H9 (cell line): ENCODE measurements at places on chromosomes 12 and 14. TPM values are rescaled to one million over a fixed set of nuclear protein-coding genes. Genes with fewer than 3 reads are reported as not detected.
A peak's percentile ranks its signal among the peaks of the same experiment; 100 is the strongest.

- peaks cover 8% of the 10 kb centered on the region; the same call in 1 of the 2 replicates for H3K4me1 ChIP-seq
- H3K36me3 ChIP-seq = no peaks in the 10 kb centered on the region; the same call in 1 of the 3 replicates
- no peak overlapping the region for H3K27ac ChIP-seq
- DNase-seq = no peak
Measured at GRCh38 chr14:89845346-89845745, 109.2 kb downstream of the EFCAB11 start.

- H3K36me3 ChIP-seq = no peaks in the 10 kb centered on the region
- no peaks in the 10 kb centered on the region for H3K4me1 ChIP-seq
- H3K27ac ChIP-seq = no peak overlapping the region
- no peak overlapping the region for H3K4me3 ChIP-seq
- DNase-seq = no peak
- H3K27me3 ChIP-seq = no peaks in the 10 kb centered on the region
Measured at GRCh38 chr12:130685850-130686249, 30.2 kb downstream of the RIMBP2 start.

GRCh38 chr14:100051103-100051502 is 14.1 kb upstream of the EVL start:
- H3K36me3 ChIP-seq = no peaks in the 10 kb centered on the region
- no peaks in the 10 kb centered on the region for H3K4me1 ChIP-seq
- no peak overlapping the region for H3K27ac ChIP-seq
- H3K27me3 ChIP-seq = no peaks in the 10 kb centered on the region
- no peak overlapping the region for H3K4me3 ChIP-seq

DNA sequence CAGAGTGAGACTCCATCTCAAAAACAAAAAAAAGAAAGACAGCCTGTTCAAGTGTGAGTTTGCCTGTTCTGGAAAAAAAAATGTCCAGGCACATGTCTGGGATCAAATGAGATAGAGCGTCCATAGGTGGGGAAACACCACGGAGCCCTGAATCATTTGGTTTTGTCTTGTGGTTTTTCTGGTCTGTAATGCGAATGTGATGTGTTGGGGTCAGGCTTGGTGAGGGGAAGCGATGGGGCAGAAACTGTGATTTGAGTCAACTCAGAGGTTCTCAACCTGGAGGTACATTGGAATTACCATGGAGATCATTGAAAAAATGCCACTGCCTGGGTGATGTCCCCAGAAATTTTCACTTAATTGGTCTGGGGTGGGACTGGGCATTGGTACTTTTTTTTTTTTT is 183.9 kb upstream of the PWP1 start:
- no peaks in the 10 kb centered on the region; the same call in 1 of the 2 replicates for H3K4me1 ChIP-seq
- DNase-seq = no peak
- 0 out of 3 replicates have a peak, but pooled peaks cover 1% of the 10 kb centered on the region for H3K36me3 ChIP-seq
- no peak overlapping the region for H3K4me3 ChIP-seq
- H3K27me3 ChIP-seq = no peaks in the 10 kb centered on the region

CMKLR1 gene
- 0.66 and 0.83 TPM in 2 replicates for total RNA-seq

DNA sequence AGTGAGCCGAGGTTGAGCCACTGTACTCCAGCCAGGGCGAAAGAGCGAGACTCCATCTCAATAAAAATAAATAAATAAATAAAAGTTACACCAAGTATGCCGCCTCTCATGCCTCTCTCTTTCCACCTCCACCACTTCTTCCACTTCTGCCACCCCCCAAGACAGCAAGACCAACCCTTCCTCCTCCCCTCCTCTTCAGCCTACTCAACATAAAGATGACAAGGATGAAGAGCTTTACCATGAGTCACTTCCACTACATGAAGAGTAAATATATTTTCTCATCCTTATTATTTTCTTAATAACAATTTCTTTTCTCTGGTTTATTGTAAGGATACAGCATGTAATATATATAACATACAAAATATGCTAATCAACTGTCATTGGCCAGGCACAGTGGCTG is 3.6 kb upstream of the TMED2 start:
- H3K36me3 ChIP-seq = peaks cover 8% of the 10 kb centered on the region
- no peaks in the 10 kb centered on the region for H3K27me3 ChIP-seq
- no peak overlapping the region for H3K4me3 ChIP-seq
- H3K4me1 ChIP-seq = no peaks in the 10 kb centered on the region
- DNase-seq = no peak
- no peak overlapping the region for H3K27ac ChIP-seq

SDR39U1 gene
- 56.2 and 65.0 TPM in 2 replicates for total RNA-seq

DNA sequence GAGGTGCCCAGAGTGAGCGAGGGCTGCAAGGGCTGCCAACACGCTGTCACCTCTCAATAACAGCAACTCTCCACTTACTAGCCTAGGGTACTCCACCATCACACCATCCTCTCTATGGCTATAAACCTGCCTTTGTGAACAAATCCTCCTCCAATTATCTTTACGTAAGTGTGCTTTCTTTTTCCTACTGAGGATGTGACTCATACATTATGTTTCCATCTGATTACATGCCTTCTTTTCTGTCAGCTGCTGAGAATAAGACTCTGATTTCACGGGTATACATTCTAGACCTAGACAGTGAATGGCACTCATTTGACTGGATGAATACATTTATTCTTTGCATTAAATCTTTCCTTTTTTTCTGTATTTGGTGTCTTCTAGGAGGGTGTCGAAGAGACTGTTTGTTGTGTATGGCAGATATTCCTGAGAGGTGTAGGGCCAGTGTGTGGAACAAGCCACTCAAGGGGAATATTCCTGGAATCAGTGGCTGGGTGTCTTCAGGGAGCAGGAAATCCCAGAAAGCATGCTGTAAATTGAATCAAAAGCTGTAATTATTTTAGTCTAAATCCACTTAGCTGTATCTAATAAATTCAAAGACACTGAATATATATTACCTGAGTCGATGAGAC is 327.3 kb upstream of the TMTC1 start:
- no peak overlapping the region for H3K27ac ChIP-seq
- no peaks in the 10 kb centered on the region for H3K4me1 ChIP-seq
- peaks cover 14% of the 10 kb centered on the region for H3K36me3 ChIP-seq
- H3K4me3 ChIP-seq = no peak overlapping the region
- no peaks in the 10 kb centered on the region for H3K27me3 ChIP-seq

IGF1 gene
- not detected in 2 replicates for total RNA-seq

GRCh38 chr14:20682127-20682434 is 2.3 kb upstream of the RNASE4 start:
- DNase-seq = no peak
- H3K36me3 ChIP-seq = no peaks in the 10 kb centered on the region
- H3K4me3 ChIP-seq = no peak overlapping the region
- peak overlapping the region; percentile 30 for H3K27ac ChIP-seq
- no peaks in the 10 kb centered on the region for H3K27me3 ChIP-seq
- no peaks in the 10 kb centered on the region for H3K4me1 ChIP-seq

DNA sequence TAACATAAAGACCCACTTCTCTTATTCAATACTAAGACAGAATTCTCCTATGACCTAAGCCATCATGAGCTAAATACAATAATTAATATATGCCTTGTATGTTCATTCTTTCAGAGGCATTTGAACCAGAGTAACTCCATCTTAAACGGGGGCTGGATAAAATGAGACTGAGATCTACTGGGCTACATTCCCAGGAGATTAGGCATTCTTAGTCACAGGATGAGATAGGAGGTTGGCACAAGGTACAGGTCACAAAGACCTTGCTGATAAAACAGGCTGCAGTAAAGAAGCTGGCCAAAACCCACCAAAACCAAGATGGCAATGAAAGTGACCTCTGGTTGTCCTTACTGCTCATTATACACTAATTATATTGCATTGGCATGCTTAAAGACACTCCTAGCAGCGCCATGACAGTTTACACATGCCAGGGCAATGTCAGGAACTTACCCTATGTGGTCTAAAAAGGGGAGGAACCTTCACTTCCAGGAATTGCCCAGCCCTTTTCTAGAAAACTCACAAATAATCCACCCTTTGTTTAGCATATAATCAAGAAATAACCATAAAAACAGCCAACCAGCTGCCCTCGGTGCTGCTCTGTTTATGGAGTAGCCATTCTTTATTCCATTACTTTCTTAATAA is 260.7 kb downstream of the SSPN start:
- H3K4me1 ChIP-seq = no peaks in the 10 kb centered on the region
- no peak overlapping the region for H3K27ac ChIP-seq
- no peak for DNase-seq
- no peak overlapping the region for H3K4me3 ChIP-seq
- no peaks in the 10 kb centered on the region for H3K27me3 ChIP-seq

DNA sequence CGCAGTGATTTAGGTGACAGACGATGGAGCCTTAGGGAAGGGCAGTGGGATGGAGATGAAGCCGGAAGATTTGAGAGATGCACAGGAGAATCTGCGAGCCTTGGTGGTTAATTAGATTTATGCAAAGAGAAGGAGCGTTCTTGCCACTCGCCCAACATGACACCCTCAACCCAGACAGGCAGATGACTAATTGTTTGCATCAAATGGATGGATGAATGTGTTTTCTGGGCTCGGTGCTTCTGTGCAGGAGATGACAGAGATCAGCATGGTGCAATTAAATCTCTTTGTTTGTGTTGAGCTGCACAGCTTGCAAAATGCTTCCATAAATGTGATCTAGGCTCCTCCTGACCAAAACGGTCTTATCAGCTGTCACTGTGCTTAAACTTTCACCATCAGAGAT is 202.3 kb upstream of the PRMT8 start:
- no peak for DNase-seq
- H3K36me3 ChIP-seq = no peaks in the 10 kb centered on the region
- H3K4me3 ChIP-seq = no peak overlapping the region
- H3K4me1 ChIP-seq = no peaks in the 10 kb centered on the region
- no peaks in the 10 kb centered on the region for H3K27me3 ChIP-seq

NUP107 gene
- total RNA-seq = 142 and 147 TPM in 2 replicates

DNA sequence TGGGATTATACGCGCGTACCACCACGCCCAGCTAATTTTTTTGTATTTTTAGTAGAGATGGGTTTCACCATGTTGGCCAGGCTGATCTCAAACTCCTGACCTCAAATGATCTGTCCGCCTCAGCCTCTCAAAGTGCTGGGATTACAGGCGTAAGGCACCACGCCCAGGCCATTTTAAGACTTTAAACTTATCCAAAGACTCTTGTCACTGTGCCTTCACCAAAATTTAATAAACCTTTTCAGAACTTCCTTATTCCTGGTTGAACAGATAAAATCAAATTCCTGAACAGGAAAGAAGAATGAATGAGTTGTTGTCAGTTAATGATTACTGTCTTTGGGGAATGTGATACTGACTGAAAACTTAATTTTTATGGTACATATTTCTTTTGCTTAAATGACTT is 37.8 kb downstream of the GIT2 start:
- no peaks in the 10 kb centered on the region for H3K4me1 ChIP-seq
- H3K4me3 ChIP-seq = no peak overlapping the region
- H3K36me3 ChIP-seq = peaks cover 42% of the 10 kb centered on the region
- H3K27me3 ChIP-seq = no peaks in the 10 kb centered on the region

GRCh38 chr12:116703214-116703795 is 34.6 kb downstream of the SPRING1 start:
- no peaks in the 10 kb centered on the region for H3K27me3 ChIP-seq
- H3K27ac ChIP-seq = no peak overlapping the region
- peak; percentile 88 for DNase-seq
- no peak overlapping the region for H3K4me3 ChIP-seq
- no peaks in the 10 kb centered on the region for H3K36me3 ChIP-seq

P2RX2 gene
- total RNA-seq = 1.8 and 2.2 TPM in 2 replicates

GRCh38 chr12:4273652-4274395 is at the start of gene CCND2:
Gene CCND2, plus strand, starts transcription at chr12:4273762. Its CDS starts 279 bp downstream, at chr12:4274041.
- H3K27ac ChIP-seq = no peak within 1 kb of the TSS
- peaks cover 6% of the 10 kb centered on the region; the same call in 1 of the 2 replicates for H3K4me1 ChIP-seq
- H3K36me3 ChIP-seq = peaks cover 33% of the 10 kb centered on the region

GRCh38 chr12:120261951-120262851 is 3.3 kb downstream of the PXN start:
- peaks cover 5% of the 10 kb centered on the region; the same call in 1 of the 2 replicates for H3K36me3 ChIP-seq
- no peaks in the 10 kb centered on the region for H3K27me3 ChIP-seq
- no peak overlapping the region for H3K27ac ChIP-seq
- no peak for DNase-seq

- no peak overlapping the region for H3K27ac ChIP-seq
- no peaks in the 10 kb centered on the region for H3K4me1 ChIP-seq
- no peaks in the 10 kb centered on the region for H3K27me3 ChIP-seq
- no peak overlapping the region for H3K4me3 ChIP-seq
- H3K36me3 ChIP-seq = no peaks in the 10 kb centered on the region
Measured at GRCh38 chr14:104096751-104097700, 11.5 kb downstream of the ASPG start.

CAPS2 gene
- total RNA-seq = 3.9 and 4.3 TPM in 2 replicates
